ENCODE measurements at places on chromosomes 11 and 22. TPM values are rescaled to one million over a fixed set of nuclear protein-coding genes. Genes with fewer than 3 reads are reported as not detected.

The NEFH gene
- 0.42 TPM for total RNA-seq

The OR52N4 gene
- not detected for total RNA-seq

The UCP3 gene
- 0.66 TPM for total RNA-seq

The SFI1 gene
- 47.8 TPM for total RNA-seq

The SLC22A12 gene
- not detected for total RNA-seq

The MEI1 gene
- 1.8 TPM for total RNA-seq

The MS4A12 gene
- 46.5 TPM for total RNA-seq

The OR4C12 gene
- not detected for total RNA-seq

The IL17REL gene
- total RNA-seq, result 0.22 TPM

The OR5AL1 gene
- total RNA-seq, result not detected

The C11orf91 gene
- total RNA-seq, result not detected

DNA sequence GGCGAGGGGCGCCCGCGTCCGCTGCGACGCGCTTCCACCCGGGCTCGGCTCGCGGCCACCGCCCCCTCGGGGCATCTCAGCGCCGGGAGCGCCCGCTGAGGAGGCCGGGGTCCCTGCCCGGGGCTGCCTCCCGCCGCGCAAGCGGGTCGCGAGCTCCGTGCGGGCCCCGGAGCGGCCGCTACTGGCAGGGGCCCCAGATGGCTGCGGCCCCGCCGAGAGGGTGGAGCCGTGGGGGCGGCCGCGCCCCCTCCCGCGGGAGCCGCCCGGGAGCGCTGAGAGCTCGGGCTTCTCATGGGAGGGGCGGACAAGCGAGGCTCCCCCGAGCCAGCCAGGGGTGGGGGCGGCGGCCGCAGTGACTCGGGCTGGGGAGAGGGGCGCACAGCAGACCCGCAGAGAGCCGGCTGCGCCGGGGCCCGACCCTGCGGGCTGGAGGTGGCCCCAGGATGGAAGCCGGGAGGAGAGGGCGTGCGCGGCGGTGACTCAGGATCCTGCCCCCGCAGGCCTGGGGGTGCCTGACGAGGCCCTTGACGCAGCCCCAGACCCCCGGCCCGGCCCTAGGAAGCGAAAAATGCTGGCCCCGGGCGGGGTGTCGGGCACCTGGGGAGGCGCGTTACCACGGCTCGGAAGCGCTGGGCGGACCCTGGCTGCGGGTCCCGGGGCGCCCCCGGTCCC lies 603 bp upstream of the ZFTA start:
- DNase-seq, result peak; percentile 32

GRCh38 chr11:12281571-12282478 lies 95.5 kb upstream of the PARVA start:
- peak; percentile 90 for DNase-seq

DNA sequence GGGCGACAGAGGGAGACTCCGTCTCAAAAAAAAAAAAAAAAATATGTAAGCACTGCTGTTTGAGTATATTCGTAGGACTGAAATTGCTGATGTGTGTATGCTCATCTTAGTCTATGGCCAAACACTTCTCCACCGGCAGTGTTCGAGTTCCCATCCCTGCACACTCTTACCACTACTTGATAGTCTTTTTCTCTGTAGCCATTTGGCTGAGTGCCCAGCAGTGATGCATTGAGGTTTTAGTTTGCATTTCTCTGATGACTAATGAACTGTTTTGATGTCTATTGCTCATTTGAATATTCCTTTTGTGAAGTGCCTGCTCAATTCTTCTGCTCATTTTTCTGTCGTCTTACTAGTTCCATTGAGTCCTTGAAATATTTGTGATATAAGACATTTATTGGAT lies 1.9 kb downstream of the TIRAP start:
- peak; percentile 67 for DNase-seq

DNA sequence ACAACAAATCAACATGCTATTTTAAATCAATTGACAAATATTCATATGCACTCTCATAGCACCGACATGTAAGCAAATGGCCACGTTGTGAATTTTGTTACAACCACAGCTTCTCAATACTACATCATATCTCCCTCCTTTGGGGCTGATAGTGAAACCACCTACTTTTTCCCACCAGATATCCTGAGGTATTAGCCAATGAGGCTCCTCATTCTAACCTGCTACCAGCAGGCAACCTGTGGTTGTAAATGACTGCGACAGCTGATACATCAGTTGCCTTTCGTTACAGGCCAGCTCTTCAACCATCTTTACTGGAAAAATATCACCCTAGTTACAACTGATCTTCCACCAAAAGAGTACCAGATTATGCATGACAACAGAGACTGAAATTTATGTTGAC lies 3.7 kb upstream of the XKR3 start:
- no peak for DNase-seq

DNA sequence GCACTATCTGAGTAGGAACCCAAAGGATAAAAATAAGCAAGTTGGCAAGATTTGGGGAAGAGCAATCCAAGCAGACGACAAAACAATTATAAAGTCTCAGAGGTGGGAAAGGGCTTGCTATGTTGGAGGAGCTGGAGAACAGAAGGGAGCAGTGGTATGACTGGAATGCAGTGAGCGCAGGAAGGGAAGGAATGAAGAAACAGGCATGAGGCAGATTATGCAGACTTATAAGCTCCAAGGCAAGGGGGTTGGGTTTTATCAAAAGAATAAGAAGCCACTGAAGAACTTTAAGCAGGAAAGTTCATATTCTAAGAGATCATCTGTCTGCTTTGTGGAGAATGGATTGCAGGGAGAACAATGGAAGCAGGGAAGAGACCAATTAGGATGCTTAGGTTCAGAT lies 31.7 kb downstream of the PGM2L1 start:
- no peak for DNase-seq

- peak; percentile 83 for DNase-seq
Measured at GRCh38 chr11:66883016-66883965, 26.4 kb downstream of the LRFN4 start.

GRCh38 chr11:8220261-8221045 lies 43.2 kb downstream of the LMO1 start:
- no peak for DNase-seq

DNA sequence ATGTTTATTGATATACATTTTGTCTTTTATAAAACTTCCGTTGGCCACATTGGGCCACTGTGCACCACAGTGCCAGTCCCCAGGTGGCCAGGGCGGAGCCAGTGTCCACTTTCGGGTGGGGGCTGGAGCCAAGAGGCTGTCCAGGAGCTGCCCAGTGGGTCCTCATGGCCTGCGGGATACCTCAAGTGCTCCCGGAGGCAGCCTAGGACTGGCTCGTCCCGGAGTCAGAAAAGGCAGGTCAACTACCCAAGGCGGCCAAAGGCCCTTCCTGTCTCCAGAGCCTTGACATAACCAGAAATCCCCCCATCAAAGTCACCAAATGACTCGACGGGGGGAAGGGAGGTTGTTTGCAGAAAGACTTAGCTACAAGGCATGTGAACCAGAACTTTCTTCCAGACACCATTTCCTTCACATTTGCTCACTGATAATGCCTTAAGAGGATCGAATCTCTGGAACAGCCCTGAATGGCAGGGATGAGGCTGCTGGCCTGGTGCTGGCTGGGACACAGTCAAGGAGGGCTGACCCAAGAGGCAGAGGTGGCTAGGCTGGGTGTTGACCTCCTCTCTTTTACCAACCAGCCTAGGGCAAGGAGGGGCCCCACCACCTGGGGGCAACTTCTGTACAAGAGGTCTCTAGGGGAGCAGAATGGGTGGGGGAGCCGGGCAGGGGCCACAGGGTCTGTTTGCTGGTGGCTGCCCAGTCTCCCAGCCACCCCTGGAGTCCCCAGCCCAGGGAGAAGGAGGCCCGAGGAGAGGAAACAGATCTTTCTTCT lies 8.4 kb downstream of the MRGPRF start:
- DNase-seq, result no peak

GRCh38 chr11:61750631-61751273 lies 1.7 kb upstream of the MYRF start:
- DNase-seq, result no peak

GRCh38 chr11:3809624-3809928 lies 1.2 kb downstream of the PGAP2 start:
- DNase-seq, result no peak

- DNase-seq, result no peak
Measured at GRCh38 chr11:8315954-8316353, 52.3 kb upstream of the LMO1 start.

GRCh38 chr11:23594755-23595154 lies 734.5 kb upstream of the CCDC179 start:
- DNase-seq, result no peak

GRCh38 chr22:18119409-18120110 lies 9.0 kb downstream of the TUBA8 start:
- peak; percentile 8 for DNase-seq

- DNase-seq, result no peak
Measured at GRCh38 chr11:8082391-8083087, 1.5 kb downstream of the TUB start.

DNA sequence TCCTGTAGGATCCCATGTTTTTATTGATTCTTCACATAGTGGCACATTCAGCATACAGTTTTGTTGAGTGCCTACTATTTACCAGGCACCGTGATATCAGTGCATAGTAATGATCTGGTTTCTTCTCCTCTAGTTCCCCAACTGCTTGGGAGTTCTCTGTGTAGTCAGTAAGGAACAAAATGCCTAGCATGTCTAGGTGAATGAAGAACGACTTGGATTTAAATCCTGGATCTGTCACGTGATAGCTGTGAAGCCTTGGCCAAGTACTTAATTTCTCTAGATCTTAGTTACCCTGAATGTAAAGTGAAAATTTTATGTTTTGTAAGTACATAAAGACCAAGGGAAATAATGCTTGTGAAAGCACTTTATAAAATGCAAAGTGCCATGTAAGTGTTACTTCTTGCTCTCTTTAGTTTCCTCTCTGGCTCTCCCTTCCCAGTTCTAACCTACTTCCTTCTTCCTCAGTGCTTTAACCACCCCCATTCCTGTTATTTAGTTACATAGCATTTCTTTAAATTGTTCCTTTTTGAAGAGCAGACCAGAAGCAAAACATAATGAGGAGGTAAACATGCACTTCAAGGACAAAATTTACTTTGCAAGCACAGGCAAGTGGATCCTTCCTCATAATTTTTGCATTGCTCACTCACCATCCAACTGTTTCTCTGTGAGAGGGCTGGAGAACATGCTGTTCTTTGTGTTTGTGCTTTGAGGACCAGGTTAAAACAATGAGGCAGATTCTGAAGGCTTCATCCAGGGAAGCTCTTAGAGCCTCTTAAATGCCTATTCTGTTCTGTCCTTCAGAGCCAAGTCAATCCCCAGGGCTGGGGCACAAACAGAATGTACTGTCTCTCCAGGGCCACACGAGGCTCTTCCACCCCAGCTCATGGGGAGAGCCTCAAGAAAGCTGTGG lies 353.9 kb upstream of the TENM4 start:
- no peak for DNase-seq

GRCh38 chr11:128172046-128172878 lies 415.1 kb downstream of the ETS1 start:
- DNase-seq, result peak; percentile 81

DNA sequence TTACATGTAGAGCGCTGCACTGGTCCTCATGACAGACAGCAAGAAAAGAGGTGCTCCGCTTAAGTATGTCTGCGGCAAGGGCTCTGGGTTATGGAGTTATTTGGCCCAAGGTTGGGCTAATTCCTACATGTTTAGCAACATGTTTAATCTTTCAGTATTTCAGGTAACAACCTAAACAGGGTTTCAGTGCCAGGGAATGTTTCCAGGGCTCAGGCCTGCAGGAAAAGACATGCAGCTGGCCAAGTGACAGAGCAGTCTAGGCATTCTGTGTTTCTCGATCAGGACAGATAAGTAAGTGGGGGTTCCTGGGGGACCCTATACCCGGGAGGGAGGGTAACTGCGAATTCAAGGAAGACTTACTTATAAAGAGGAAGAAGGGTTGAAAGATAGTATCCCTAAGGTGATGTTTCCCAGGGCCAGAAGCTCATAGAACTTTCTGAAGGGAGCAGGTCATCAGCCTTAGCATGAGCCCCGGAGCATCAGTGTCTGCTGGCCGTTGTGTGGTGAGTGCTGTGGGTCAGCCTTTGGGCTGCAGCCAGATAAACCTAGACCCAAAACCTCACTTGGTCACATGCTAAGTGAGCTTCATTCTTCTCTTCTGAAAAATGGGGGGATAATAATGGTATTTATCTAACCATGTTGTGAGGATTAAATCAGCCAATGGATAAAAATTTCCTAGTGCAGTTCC lies 18.4 kb downstream of the KCNJ5 start:
- no peak for DNase-seq

DNA sequence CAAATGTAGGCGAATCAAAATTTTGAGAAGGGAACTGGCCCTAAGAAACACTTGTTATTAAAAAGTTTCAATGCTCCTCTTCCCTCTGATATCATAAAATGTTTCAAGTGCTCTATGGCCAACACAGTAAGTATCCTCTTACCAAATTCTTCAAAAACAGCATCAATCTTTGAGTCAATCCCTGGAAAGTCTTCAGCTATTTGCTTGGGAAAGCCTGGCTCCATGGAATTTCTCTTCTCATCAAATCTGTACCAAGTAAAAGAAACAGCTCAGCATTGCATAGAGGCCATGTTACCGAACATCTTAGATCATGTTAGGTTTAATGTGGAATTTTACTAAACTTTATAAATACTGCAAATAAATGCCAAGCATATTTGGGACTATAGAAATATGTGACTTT lies 6.3 kb downstream of the MMP3 start:
- no peak for DNase-seq

GRCh38 chr11:20670932-20671403 lies 1.6 kb downstream of the NELL1 start:
- DNase-seq, result no peak
